ENCODE measurements at places on chromosomes 5 and 9.

GRCh38 chr5:126961702-126962101 is 68.7 kb downstream of the MARCHF3 start:
- no peak for DNase-seq

- no peak for DNase-seq
These were observed 14.0 kb downstream of the PRKAA1 start for GRCh38 chr5:40784027-40784653.

- peak; percentile 72 for DNase-seq
These were observed 26.2 kb downstream of the PITX1 start for GRCh38 chr5:135007749-135008363.

- DNase-seq: peak; percentile 75
These were observed 2.1 kb downstream of the EDIL3 start for GRCh38 chr5:84382363-84383295.

DNA sequence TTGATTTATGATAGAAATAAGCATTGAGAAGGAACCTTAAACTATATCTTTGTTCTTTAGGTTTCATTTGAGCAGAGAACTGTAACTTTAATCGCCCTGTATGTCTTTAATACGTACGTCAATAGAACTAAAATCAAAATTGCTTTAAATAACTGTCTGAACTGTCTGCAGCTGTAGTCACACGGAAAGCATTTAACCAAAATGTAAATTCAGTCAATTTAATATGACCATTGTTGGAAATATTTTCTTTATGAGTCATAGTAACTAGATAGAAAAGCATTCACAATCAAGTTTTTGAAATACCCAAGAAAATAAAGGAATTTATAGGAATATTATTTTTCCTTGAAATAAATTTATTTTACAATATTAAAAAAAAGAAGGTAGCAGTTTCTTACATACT is 157.1 kb upstream of the CDH6 start:
- DNase-seq: no peak

DNA sequence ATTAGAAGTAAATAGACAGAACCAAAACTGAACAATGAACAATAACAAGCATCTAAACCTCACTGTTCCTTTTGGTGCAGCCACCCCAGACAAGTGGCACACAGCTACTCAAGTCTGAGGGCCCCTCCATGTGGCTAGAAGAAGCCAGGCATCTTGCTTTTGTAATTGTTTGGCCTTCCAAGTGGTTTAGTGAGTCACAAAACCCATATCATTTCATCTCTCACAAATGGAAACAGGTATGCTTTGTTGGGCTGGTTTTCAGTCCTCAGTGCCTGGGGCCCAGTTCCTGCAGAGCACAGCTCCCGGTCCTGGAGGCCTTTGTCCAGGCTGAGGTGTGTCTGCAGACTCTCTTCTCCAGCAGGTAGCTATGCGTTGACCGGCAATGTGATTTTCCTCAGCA is 16.7 kb downstream of the PRLR start:
- DNase-seq: no peak

- no peak for DNase-seq
These were observed 569.7 kb downstream of the ZNF608 start for GRCh38 chr5:124176692-124177091.

GRCh38 chr9:12798066-12798770 is 23.4 kb downstream of the LURAP1L start:
- no peak for DNase-seq

GRCh38 chr9:17003576-17004240 is 131.1 kb upstream of the CNTLN start:
- DNase-seq: no peak

All from cardiac septum (tissue), 1 donor.